Right kidney (tissue), 9 donors: ENCODE measurements at places on chromosomes 1 and 21.

- DNase-seq: peak; percentile 60
Measured at GRCh38 chr1:170668209-170669106, 4.5 kb downstream of the PRRX1 start.

GRCh38 chr1:2935751-2936390 lies 85.4 kb upstream of the ACTRT2 start:
- no peak for DNase-seq

- no peak for DNase-seq
Measured at GRCh38 chr1:230127105-230128054, 60.3 kb downstream of the GALNT2 start.

DNA sequence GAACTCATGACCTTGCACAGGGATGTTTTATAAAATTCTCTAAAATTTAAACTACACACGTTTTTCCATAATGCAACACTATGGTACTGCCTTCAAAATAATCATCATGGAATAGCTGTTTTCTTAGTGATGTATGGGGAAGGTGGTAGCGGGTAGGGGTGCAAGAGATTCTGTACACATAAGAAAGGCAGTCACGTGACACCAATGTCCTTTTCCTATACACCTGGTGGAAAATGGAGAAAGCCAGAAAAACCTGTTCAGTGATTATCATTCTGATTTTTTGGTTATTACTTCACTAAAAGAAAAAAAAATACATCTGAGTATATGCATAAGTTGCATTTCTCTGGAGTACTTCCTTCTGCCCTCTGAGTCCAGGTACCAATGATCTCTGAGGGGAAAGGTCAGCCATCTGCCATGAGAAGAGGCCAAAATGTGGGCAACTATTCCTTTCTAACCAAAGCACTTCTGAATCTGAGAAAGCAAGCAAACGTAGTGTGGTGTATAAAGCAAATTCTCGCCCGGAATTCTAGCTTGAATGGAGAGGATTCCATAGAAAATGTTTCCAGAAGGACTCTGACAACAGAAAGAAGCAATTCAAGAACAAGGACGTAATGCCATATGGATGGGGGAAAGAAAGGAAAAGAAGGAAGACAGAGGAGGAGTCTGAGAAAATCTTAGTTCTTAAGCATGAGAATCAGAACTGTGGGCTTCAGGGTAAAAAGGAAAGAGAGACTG lies 137.3 kb downstream of the RERE start:
- DNase-seq: no peak

- DNase-seq: no peak
Measured at GRCh38 chr1:207988326-207989165, 77.6 kb upstream of the CD34 start.
